RPMI8226 (cell line): ENCODE measurements at places on chromosomes 3 and 15.

- no peak for DNase-seq
These were observed 307.4 kb upstream of the COL8A1 start for GRCh38 chr3:99330924-99331532.

- DNase-seq: no peak
These were observed 25.0 kb downstream of the TKT start for GRCh38 chr3:53230789-53231188.

GRCh38 chr3:129577925-129578786, 28.3 kb downstream of the PLXND1 start:
- peak; percentile 79 for DNase-seq

DNA sequence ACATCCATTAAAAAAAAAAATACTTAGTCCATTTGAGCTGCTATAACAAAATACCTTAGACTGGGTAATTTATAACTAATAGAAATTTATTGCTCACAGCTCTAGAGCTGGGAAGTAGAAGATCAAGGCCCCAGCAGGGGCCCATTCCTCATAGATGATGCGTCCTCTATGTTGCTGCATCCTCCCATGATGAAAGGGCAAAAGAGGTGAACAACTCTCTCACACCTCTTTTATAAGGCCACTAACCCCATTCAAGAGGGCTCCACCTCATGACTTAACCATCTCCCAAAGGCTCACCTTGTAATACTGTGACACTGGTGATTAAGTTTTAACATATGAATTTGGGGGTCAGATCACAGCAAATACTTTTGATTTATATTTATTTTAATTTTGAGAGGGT, 3.0 kb upstream of the TLNRD1 start:
- no peak for DNase-seq

GRCh38 chr3:61936344-61936937, 375.1 kb downstream of the PTPRG start:
- peak; percentile 29 for DNase-seq

- peak; percentile 24 for DNase-seq
These were observed 334.4 kb upstream of the THRB start for GRCh38 chr3:24829011-24829581.
